ENCODE measurements at places on chromosomes 7 and 10.
A peak's percentile ranks its signal among the peaks of the same experiment; 100 is the strongest.

- no peak for DNase-seq
Observed at GRCh38 chr7:37070471-37070870, 346.2 kb upstream of the AOAH start.

DNA sequence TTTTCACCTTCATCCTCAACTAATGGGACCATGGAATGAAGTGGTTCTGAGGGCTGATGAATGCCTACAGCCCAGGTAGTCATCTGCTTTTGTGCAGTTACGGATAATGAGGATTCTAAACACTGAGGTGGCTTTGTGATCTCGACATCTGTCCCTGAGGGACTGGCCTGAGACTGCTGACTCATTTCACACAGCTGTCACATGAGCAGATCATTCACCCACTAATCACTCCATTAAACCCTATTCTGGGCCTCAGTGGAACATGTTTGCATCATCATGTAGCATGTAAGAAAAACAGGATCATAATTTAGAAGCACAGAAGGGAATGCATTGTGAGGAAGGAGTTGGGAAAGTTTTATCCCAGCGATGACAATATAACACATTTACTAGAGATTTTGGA, 79.4 kb upstream of the FEZF1 start:
- no peak for DNase-seq

DNA sequence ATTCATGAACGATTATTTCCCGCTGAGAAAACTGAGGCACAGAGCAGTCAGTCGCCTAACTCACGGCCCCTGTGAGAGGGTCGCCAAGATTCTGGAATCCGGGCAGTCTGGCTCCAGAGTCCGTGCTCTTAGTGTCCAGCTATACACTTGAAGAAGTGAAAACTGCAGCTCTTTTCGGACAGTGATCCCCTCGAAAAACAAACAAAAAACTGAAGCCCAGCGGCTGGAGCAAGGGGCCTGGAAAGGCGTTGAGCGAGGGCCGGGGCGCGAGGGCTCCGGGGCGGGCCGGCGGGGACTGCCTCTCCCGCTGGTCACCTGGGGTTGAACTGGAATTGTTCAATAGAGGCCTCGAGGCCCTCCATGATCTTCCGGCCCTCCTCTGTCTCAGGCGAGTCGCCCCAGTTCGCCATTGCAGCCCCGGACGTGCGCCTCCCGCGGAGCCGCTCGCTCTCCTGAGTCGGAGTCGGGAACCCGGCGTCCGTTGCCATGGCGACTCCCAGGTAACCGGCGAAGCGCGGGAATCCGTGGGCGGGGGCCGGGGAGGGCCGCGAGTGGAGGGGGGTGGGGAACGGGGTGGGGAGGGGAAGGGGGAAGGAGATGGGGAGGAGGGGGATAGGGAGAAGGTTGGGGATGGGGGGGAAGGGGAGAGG, 881 bp downstream of the C10orf67 start:
- DNase-seq: no peak

DNA sequence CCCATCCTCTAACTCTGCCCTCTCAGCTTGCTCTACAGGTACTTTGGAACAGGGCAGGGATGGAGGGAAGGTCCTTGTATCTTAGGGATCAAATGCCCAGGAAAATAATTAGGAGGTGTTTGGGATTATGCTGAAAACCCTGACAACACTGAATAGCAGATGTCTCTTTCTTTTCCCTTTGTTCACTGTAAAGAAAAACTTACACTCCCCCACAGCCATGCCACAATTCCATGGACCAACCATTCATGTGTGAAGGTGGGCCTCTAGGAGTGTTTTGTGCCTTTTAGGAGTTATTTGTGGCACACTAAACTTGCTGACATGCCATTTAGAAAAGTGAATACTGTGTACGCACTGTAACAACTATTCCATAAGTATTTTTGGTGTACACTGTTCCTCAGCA, 108.1 kb downstream of the SNX10 start:
- no peak for DNase-seq

DNA sequence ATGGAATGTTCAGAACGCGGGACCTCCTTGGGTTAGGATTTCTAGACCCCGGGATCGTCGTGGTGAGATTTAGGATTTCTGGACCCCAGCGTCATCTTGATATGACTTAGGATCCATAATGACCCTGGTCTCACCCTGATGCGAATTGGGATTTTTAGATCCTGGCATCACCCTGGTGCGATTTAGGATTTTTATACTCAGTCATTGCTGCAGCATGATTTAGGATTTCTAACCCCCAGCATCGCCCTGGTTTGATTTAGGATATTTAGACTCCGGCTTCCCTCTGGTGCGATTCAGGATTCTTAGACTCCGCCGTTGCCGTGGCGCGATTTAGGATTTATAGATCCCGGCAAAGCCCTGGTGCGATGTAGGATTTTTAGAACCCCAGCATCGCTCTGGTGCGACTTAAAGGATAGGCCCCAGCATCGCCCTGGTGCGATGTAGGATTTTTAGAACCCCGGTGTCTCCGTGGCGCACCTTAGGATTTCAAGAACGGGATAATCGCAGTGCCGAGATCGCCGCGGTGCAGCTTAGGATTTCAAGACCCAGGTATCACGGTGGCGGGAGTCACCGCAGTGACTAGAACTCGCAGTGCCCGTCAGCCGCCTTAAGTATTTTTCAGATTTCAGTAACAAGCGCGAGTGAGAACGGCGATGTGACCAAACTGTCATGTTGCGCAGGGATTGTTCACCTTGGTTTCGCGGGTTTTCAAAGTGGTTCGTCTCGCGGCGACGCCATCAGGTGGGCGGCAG, 814 bp downstream of the MEST start:
- no peak for DNase-seq

- no peak for DNase-seq
Observed at GRCh38 chr7:11760372-11760771, 71.6 kb downstream of the THSD7A start.

- DNase-seq: no peak
Observed at GRCh38 chr10:93457511-93457910, 24.6 kb downstream of the MYOF start.

DNA sequence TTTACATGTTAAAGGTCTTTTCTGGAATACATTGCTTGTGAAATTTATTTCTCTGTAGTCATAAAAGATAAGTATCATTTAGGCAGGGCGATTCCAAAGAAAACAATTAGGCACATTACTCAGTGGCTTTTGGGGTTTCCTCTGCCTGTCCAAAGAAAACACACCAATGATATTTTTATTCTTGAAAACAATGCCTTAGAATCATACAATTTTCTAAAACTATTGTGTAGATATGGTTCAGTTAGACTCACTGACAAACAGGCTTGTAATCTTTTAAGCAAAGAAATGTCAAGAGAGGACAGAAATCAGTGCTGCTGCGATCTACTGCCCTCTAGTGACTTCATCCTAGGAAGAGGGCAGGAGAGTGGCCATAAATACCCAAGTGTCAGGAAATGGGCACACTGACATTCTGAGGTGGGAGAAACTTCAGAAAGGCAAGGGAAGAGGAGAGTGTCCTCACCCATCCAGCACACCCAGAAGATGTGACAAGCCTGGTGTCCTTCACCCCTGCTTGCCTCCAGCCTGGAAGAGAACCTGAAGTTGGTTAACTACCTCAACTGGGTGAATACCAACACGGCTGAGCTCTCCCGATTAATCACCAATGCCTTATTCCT, 120.5 kb downstream of the GALNT11 start:
- DNase-seq: no peak

- peak; percentile 76 for DNase-seq
Observed at GRCh38 chr10:33139181-33139646, 181.2 kb upstream of the ITGB1 start.
